ENCODE measurements at places on chromosomes 2 and 18.

DNA sequence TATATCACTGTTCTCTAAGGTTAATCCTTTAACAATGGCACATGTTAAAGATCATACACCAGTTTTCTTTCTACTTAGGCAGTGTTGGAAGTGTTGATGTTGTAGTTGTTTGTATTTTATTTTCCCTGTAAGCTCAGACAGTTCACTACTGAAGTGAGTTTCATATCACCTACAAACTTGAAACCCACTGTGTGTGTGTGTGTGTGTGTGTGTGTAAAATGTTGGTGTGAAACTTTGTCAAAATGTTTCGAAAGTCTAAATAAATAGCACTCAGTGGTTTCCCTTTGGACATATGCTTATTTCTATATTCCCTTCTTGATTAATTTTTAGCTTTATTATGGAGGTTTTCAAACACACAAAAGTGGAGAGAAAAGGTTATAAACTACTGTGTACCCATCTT is 79.8 kb upstream of the CAVIN2 start:
- no peak for DNase-seq

DNA sequence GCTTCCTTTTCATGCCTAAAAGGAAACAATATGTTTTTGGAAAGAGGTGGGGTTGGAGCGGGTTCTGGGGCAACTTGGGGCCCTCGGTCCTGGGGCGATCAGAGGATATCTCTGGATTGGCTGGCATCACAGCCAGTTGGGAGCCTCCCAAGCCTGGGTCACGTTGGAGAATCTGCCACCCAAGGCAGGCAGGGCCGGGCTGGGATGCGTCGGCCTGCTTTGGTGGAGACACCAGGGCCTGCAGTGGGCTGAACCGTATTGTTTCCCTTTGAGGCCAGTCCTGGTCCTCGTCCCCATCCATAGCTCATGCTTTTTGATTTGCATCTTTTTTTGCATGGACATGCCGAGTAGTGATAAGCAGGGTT is 235.8 kb downstream of the ATAD2B start:
- DNase-seq = no peak

DNA sequence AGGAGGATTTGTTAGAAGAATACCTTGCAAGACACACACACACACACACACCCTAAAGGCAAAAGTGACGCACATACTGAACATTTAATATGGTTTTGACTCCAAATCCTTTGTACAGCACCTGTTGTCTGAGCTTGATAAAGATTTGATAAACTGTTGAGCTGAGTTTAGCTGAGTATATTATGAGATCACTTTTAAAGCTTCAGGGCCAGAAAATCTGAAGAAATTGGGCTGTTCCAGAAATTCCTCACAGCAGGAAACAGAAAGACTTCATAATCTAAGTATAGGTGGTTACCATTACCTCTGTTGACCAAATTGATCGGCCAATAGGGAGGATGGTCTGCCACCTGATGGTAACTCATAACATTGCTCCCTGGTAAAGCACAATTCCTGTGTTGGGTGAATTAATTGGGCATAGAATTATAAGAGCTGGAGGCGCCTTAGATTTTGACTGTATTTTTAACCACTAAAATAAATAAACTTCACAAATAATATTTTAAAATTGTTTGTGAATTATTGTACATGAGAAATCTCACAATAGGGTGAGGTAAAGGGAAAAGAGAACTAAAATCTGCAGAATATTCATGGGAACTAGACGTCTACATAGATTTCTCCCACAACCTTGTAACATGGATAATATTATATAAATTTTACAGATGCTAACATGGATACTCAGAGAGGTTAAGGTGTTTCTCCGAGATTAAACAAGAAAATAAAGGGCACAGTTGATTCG is 21.8 kb upstream of the RPIA start:
- no peak for DNase-seq

DNA sequence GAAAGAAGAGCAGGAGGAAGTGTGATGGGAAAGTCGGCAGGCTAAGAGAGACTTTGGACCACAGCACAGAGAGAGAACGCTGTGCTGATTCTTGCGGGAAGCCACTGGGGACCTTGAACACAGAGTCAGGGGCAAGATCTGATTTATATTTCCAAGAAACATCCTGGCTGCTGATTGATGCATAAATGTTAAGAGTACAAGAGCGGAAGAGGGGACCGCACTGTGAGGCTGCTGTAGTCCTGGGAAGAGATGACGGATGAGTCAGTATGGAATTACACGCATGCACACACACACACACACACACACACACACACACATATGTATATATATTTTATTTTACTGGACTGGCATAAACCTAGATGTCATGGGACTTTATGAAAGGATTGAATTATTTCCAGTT is 865.6 kb upstream of the ID2 start:
- no peak for DNase-seq

- DNase-seq = no peak
Measured at GRCh38 chr2:1856475-1856874, 112.2 kb upstream of the PXDN start.

DNA sequence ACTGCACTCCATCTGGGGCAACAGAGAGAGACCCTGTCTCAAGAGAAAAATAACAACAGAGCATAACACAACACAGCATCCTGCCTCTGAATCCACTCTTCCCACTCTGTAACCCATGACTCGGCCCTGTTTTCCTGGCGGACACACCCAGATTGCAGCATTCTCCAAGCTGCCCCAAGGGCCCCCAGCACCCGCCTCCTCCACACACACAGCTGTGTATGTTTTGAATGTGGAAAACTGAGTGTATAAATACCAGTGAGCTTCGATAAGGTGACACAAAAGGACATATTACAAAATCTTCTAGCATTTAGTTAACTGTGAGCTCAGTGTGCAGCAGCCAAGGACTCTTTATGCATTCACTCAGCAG is 13.0 kb downstream of the IMPA2 start:
- no peak for DNase-seq

- no peak for DNase-seq
Measured at GRCh38 chr2:12702168-12703121, 14.3 kb upstream of the TRIB2 start.

GRCh38 chr2:88658881-88659537 is 31.7 kb upstream of the EIF2AK3 start:
- no peak for DNase-seq

- no peak for DNase-seq
Measured at GRCh38 chr2:98749066-98749450, 18.1 kb upstream of the MGAT4A start.

GRCh38 chr2:164810843-164811242 is 30.8 kb downstream of the COBLL1 start:
- DNase-seq = no peak
